ENCODE measurements at places on chromosomes 4 and X.

- DNase-seq: no peak
Observed at GRCh38 chrX:153685156-153685536, 2.6 kb upstream of the SLC6A8 start.

DNA sequence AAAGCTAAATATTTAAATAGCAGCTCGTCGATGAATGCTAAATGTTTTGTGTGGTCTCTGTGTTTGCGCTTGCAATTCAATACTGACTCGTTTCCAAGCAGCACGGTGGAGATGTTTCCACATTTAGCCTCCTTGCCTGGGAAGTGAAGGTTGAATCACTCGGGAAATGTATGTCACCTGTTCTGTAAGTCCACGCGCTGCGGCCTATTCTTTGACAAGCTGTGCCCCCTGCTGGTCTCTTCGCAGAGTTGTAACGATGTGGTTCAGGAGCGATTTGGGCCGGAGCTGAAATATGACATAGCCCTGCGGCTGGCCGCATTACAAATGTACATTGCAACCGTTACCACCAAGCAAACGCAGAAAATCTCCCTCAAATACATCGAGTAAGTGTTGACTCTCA, 89.6 kb upstream of the PRPS2 start:
- DNase-seq: peak; percentile 13

DNA sequence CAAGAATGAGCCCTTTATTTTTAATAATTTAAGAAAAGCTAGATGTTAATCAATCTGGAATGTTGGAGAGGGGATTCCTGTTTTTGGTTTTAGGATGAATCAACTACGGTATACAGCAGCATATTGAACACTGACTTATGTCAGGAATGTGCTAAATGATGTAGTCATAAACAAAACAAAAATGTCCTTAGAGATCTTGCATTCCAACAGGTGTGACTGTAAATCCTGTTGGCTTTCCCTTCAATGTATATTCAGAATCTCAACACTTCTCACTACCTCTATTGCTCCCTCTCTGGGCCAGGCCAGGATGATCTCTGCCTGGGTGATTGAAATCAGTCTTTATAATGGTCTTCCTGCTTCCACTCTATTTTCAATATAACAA, 37.8 kb upstream of the BDH2 start:
- DNase-seq: no peak

DNA sequence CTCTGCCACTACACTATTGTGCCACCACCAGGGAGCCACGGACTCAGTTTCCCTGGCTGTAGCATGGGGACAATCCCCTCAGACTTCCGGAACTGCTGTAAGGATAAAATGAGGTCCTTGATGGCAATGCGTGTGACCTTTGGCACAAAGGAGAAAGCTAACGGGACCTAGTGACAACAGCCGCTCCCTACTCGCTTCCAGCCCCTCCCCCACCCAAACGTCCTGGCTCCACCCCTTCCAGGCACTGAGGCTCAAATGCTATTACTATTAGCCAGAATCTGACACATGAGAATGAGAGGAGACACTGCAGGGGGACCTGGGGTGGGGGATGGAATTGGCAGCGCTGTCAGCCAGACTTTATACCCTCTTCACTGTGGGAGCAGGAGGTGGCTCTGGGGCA, 5.4 kb upstream of the DUSP9 start:
- no peak for DNase-seq

GRCh38 chrX:50812995-50813842, 775 bp downstream of the SHROOM4 start:
- peak; percentile 30 for DNase-seq

DNA sequence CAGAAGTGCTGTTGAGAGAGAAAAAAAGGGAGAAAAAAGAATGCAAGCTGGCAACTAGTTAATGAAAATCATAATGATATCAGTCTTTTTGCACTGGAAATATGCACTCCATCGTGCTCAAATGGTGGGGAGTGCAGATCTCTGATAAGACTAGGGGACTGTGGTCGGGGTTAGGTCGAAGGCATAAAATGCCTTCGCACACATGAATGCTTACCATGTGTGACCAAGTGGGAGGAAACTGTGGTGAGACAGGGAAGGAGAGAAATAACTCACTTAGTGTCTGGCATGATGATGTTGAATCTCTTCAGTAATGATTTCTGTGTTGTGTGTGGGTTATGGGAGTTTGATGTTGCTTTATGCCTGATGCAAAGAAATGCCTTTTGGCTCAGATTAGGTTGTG, 358.9 kb downstream of the FBXO8 start:
- DNase-seq: no peak

- DNase-seq: no peak
Observed at GRCh38 chrX:150831863-150832262, 66.6 kb downstream of the CD99L2 start.

- no peak for DNase-seq
Observed at GRCh38 chr4:139802931-139803330, 137.3 kb downstream of the MGST2 start.

GRCh38 chr4:163878336-163879121, 384.0 kb downstream of the TMA16 start:
- no peak for DNase-seq

GRCh38 chr4:148514041-148514440, 71.8 kb upstream of the NR3C2 start:
- no peak for DNase-seq

DNA sequence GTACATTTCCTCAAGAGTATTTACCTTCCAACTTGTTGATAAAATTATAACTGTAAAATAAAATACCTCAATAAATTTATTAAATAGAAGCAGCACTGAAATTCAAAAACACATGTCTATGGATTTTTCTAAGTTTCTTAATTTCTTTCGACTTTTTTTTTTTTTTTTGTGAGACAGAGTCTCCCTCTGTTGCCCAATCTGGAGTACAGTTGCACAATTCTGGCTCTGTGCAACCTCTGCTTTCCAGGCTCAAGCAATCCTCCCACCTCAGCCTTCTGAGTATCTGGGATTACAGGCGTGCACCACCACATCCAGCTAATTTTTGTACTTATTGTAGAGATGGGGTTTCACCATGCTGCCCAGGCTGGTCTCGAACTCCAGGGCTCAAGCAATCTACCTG, 79.8 kb downstream of the IQCM start:
- peak; percentile 13 for DNase-seq

GRCh38 chr4:11597506-11597905, 168.8 kb upstream of the HS3ST1 start:
- DNase-seq: no peak

GRCh38 chr4:153198719-153199118, 5.5 kb upstream of the TRIM2 start:
- DNase-seq: no peak

DNA sequence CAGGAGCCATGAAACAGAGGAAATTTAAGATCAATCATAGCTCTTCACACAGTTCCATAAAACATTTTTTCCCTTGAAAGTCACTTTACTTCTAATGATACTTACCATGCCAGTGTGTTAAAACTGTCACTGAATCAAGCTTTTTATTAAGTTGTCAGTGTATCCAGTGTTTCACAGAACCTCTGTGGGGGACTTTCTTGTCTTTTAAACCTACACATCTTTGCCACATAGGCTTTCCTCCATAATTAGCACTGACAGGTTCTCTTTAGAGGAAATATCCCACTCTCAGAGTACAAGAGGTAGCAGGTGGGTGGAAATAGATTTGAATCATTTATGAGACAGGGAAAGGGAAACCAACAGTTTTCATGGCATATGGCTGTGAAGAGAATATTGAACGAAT, 25.8 kb upstream of the DYNLT3 start:
- no peak for DNase-seq

- DNase-seq: no peak
Observed at GRCh38 chr4:110007217-110007616, 94.5 kb downstream of the EGF start.

GRCh38 chr4:73904491-73904890, 35.3 kb downstream of the CXCL1 start:
- DNase-seq: no peak

DNA sequence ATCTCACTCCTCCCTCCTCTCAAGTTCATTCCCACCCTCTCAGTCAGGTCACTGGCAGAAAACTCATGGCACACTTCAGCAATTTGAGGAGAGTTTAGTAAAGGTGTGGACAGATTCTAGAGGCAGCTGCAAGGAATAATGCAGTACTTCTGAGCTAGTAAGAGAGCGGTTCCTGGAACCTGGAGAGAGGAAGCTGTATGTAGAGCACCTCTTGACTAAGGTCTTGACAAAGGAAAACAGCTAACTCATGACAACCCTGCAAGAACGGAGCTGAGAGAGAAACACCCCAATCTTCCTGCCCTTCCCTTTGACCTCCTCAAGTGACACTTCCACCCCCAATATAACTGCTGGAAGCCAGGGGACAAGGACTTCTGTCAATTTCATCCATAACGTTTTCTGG, 9.6 kb upstream of the KLHL8 start:
- no peak for DNase-seq

DNA sequence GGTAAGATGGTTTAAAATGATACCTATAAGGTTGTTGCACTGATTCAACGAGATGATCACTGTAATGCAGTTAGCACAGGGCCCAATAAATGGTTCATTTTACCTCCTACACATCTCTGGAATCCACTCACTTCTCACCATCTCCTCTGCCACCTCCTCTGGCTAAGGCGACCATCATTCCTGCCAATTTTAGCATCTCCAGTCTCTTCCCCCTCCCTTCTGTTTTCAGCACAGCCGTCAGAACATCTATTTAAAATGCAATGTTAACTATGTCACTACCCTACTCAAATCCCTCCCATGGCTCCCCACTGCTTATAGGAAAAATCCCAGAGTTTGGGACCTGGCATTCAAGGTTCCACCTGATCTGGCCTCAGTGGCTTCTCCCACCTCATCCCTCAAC, 3.5 kb upstream of the SYP start:
- no peak for DNase-seq

GRCh38 chr4:60619531-60620305, 580.4 kb upstream of the ADGRL3 start:
- no peak for DNase-seq

GRCh38 chr4:4610672-4611071, 68.8 kb upstream of the STX18 start:
- no peak for DNase-seq

DNA sequence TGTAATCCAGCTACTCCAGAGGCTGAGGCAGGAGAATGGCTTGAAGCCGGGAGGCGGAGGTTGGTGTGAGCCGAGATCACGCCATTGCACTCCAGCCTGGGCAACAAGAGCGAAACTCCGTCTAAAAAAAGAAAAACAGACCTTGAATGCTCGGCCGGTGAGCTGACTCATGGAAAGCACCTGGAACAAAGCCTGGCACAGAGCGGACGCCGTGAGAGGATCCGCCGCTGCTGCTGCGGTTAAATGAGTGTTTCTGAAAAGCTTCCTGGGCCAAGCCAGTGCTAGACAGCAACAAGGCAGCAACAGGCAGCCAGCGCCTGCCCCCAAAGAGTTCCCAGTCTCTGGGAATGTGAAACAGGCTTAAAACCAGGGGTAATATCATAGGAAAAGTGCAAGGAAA, 186.4 kb downstream of the AFAP1 start:
- no peak for DNase-seq

- DNase-seq: no peak
Observed at GRCh38 chr4:8079031-8079885, 79.4 kb downstream of the ABLIM2 start.

- no peak for DNase-seq
Observed at GRCh38 chrX:78092296-78092695, 11.8 kb upstream of the PGK1 start.

DNA sequence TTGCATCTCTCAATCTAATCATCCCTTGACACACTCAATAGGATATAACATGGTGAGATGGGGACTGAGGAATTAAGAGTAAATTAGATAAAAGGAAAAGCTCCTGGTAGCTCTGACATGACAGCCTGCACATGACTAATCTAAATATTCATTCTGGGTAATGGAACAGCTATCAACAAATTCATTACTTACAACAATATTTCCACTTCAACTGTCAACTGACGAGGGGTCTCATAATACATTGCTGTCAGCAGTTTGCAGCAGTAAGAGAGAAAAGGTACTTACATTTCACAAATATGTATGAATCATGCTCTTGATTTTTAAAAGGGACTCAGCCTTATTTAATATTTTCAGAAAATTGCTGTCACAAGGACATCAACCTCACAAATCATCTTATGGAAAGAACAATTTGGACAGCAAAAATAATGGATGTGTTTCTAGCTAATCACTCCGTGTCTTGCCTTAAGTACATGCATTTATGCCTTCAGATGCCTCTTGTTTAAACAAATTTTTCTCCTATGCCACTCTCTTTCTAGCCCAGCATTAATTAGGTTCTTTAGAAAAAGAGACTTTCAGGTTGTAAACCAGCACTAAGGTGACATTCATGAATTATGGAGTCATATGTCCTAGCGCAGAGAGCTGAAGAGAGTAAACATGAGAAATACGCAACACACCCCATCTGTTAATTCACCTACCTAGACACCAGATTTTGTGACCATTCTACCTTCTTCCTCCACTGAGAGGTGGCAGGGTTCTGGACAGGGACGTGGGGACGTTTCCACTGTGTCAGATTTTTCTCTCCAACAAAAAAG, 99.6 kb upstream of the TMEM150C start:
- DNase-seq: no peak

All from T47D (cell line).